ENCODE measurements at places on chromosomes 2 and 18.

- DNase-seq: no peak
These were observed 98.8 kb upstream of the EML6 start for GRCh38 chr2:54624591-54625071.

DNA sequence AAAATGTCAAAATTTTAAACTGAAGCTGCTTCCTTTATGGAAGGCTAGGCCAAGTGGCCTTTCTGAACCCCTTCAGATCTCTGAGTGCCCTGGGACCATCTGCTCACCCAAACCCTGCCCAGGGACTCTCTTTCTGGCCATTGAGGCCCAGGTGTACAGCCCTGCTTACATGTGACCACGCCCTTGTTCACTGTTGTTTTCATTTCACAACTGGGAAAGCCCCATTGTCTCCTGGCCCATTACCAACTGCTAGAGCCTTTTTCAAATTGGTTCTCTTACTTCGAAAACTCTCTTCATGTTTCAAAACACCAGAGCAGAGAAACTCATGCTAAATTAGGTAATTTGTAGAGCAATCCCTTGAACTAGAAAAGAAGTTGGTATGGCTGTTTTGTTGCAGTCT is 219.5 kb upstream of the TANK start:
- no peak for DNase-seq

DNA sequence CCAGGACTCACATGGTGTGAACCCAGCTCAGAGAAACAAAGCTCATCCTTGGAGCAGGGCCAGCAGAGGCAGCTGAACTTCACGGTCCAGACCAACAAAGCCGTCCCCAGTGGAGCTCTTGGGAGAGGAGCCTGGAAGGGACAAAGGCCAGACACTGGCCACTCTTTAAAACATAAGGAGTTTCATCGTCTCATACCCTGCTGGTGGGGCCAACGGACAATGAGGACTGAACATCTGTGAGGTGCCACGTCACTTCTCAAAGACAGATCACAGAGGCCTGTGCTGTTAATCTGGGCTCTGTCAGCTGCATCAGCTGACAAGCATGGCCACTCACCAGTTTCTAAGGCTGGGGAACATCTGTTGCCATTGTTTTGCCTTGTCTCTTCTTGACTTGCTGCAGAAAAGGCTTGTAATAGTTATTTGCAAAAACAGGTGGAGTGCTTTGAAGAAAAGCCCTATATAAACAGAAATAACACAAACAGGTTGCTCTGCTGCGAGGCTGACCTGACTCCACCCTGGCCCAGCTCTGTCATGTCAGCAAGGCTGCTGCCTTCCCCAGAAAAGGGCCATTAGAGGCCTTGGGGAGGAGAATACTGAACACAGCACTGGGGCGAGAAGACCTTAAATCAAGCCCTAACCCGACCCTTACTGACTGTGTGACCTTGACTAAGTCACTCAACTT is 68.1 kb upstream of the DAPL1 start:
- peak; percentile 98 for DNase-seq

- DNase-seq: no peak
These were observed at the start of gene HRH4 for GRCh38 chr18:24460388-24460787. Gene HRH4 (plus strand): TSS chr18:24460637. CDS start chr18:24460729, 92 bp downstream.

GRCh38 chr2:153780241-153780640 is 91.5 kb upstream of the GALNT13 start:
- DNase-seq: no peak

DNA sequence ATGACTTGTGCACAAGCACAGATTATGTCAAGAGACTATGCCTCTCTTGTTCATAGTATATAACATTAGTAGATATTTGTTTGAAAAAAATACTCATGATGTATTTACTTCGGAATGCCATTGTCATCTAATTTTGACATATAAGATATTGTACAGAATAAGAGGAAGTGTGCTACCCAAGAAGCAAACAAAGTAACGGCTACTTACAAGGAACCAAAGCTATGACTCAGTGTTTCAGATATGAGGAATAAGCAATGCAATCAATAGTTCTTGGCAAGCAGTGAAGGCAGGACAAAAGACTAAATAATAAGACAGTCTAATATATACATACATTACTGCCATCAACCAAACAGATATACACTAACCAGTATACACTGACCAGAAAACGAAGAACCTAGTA is 256.3 kb downstream of the CCDC178 start:
- no peak for DNase-seq

DNA sequence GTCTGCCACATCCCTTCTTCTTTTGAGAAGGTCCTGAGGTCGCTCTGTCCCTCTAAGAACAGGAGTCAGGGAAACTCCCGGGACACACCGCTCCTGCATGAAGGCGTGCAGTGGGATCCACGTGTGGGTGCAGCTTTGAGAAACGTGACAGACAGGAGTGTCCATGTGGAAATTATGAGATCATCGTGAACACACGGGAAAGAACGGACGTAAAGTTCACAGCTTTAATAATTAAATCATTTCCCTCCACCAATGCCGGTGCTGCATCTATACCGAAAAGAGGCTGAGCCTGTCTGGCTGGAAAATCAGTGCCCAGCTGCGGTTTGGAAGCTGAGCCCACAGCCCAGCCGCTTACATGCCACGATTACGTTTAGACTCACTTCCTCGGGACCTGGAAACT is 372.4 kb upstream of the SALL3 start:
- no peak for DNase-seq

- DNase-seq: no peak
These were observed 32.4 kb downstream of the IL18R1 start for GRCh38 chr2:102387763-102388546.

- no peak for DNase-seq
These were observed 257.1 kb downstream of the MYO3B start for GRCh38 chr2:170434900-170435621.

- no peak for DNase-seq
These were observed 148.3 kb downstream of the GULP1 start for GRCh38 chr2:188439986-188440385.

DNA sequence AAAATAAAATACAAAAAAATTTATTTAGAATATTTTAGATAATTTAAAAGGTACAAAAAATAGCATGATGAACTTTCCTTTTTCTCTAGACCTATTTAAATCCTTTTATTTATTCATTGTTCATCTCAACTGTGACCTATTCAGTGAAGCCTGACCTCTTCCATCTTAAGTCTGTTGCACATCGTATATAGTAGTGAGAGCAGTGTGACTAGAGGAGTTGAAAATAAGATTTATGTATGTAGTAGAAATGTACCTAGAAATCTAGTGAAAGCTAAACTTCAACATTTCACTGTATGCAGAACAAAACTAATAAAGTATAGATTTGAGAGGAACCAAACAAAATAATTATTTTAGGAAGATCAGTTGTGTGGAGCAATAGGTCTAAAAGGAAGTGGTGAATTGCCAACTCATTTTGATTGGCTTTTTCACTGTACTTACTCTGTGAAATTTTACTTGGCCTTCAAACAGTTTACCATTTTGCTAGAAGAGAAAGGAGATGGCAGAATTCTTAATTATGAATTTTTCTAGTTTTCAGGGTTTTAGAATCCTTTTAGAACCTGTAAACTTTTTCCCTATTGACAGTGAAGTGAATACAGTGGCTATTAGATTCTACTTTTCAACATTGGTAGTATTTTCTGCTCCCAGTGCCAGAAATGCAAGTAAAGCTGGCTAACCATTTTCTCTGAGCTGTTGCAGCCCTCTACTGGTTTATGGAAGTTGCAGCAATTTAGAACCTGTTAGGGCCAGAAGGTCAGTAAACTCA is 11.0 kb downstream of the ANKRD12 start:
- peak; percentile 59 for DNase-seq

- DNase-seq: no peak
These were observed 275.5 kb downstream of the AKAIN1 start for GRCh38 chr18:4921548-4921947.

DNA sequence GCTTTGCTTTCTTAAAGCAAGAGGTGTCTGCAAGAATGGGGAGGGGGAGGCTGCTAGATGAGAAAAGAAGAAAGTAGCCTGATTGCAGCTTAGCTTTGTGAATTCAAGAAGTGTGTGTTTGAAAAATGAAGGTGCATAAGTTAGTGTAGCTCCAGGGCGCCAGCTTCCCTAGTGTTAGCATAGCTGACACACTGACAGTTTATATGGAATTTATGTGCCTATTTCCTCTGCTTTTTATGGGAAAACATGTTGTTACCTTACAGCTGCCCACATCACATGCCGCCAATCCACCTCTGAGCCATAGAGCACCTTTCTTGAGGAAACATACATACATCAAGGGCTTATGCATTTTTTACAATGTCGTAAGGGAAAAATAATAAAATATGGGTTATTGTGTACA is 536.4 kb upstream of the PIK3C3 start:
- no peak for DNase-seq

GRCh38 chr2:1421731-1422130 is 8.5 kb downstream of the TPO start:
- DNase-seq: no peak

- no peak for DNase-seq
These were observed 17.5 kb downstream of the SMAD2 start for GRCh38 chr18:47912794-47913585.

DNA sequence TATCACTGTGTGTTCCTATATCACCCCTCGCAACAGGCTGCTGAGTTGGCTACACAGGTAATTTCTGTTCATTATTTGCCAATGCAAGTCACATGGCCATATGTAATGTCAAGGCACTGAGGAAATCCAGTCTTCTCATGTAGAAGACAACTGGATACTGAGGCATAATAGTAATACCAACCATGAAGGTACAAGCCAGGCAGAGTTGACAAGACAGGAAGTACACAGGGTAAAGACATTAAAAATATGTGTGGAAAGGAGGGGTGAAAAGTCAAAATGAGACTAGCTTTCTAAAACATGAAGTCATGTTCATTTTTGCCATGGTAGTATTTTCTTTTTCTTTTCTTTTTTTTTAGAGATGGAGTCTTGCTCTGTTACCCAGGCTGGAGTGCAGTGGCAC is 17.5 kb upstream of the RNF138 start:
- no peak for DNase-seq

GRCh38 chr2:227855440-227855839 is 16.0 kb upstream of the DAW1 start:
- DNase-seq: no peak

GRCh38 chr2:176388861-176389260 is 119.6 kb downstream of the MTX2 start:
- no peak for DNase-seq

GRCh38 chr18:64972545-64972944 is 778.3 kb upstream of the CDH7 start:
- DNase-seq: no peak

DNA sequence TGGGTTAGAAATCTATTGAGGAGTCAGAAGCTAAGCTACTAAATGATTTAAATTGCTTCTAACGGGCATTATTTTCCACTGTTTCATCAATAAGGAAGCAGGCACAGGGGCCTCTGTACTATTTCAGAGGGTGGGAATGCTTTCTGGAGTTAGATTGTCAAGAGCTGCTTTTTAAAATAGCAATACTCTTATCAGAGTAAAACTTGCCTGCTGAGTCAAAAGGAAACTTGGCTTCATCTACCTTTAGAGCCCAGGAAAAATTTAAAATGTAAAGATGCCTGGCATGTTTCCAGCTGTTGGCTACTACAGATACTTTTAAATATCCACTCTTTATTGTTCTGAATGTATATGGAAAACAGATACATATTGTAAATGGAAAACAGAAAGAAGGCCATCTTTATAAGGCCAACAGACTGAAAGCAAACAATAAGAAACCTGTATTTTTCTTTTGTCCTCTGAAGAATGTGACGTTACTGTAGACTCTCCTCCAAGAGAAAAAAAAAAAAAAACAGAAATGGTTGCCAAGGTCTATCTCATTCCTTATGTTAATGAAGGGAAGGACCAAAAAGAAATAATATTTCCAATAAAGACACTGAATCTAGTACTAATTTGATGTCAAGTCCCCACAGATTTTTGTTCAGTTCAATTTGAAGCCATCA is 79.1 kb downstream of the FIGN start:
- DNase-seq: no peak

- DNase-seq: no peak
These were observed 152.3 kb downstream of the DIS3L2 start for GRCh38 chr2:232113821-232114220.

DNA sequence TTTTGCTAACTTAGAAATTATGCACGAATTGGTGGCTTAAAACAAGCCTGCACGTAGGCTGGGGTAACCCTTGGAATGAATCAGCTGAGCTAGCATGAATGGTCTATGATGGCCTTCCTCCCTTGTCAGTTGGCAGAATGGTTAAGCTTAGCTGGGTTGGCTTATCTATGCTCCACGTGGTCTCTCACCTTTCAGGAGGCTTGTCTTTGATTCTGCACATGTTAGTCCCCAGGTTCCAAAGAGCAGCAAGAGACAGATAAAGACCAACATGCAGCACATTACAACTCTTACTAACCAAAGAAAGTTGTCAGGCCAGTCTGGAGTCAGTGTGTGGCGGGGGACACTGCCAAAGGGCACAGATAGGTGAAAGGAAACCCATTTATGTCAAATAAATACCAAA is 700.9 kb upstream of the SYT4 start:
- DNase-seq: no peak

DNA sequence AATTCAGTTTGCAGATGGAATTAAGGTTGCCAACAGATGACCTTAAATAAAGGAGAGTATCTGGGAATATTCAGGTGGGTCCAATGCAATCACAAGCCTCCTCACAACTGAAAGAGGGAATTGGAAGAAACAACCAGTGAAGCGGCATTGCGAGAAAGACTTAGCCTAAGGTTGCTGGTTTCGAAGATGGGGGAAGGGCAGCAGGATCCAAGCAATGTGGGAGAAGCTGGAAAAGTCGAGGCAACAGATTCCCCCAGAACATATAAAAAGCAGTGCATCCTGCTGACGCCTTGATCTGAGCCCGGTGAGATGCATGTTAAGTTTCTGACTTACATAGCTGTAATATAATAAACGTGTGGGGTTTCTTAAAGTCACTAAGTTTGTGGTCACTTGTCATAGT is 162.5 kb downstream of the NDUFA10 start:
- DNase-seq: no peak

DNA sequence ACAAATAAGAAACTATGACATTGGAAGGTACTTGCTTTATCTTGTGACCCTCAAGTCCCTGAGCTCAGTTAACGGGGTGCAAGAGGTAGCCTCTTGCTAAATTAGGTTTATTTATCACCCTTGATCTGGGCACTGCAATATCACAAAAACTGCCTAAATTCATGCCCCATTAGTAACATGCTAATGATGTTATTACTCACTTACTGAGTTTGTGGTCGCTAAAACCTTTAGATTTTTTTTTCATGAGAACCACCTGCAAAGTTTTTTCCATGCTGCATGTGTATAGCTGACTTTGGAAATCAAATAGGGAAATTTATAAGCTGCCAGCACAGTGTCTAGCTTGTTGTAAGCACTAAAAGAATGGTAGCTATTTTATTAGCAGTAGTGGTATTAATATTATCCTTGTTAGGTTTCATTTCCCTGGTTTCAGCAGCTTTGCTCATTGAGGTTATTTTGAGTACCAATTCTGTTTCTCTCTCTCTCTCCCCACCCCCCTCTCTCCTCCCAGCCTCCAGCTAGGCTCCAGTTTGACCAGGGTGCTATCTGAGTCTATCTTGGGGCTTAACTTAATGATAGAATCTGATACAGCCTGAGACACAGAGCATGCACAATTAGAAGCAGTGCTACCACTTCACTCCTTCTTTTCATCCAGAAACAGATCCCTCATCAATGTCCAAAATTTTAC is 88.7 kb upstream of the ATP8B1 start:
- DNase-seq: no peak

GRCh38 chr2:66024391-66024790 is 410.5 kb upstream of the MEIS1 start:
- no peak for DNase-seq

GRCh38 chr2:105746177-105747080 is 1.7 kb downstream of the NCK2 start:
- no peak for DNase-seq
